OCI-LY7 (cell line): ENCODE measurements at places on chromosomes 3 and 15. TPM values are rescaled to one million over a fixed set of nuclear protein-coding genes. Genes with fewer than 3 reads are reported as not detected.

The NECTIN3 gene
- not detected in 2 replicates for total RNA-seq

The CAV3 gene
- not detected in 2 replicates for total RNA-seq

- no peak for DNase-seq
Observed at GRCh38 chr15:80902298-80902801, 87.3 kb downstream of the MESD start.

DNA sequence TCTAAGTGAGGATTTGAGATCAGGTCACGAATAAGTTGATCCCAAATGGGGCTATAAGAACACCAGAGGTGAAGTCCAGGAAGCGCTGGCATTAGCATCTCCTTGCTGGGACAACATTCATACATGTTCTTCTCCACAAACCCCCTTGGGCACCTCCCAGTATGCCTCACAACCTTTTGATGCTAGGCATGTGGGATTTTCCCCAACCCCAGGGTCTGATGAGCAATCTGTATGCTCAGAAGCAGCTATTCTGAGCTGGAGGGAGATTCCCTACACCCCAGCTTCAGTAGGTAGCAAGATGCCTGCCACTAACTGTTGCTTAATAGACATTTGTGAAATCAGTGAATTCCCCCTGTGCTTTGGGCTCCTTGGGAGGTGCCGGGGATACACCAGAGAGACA lies 32.2 kb downstream of the SLC6A11 start:
- DNase-seq: no peak

The SKOR1 gene
- total RNA-seq: 1.0 and 1.6 TPM in 2 replicates

The PDCD10 gene
- 77.9 and 84.4 TPM in 2 replicates for total RNA-seq

DNA sequence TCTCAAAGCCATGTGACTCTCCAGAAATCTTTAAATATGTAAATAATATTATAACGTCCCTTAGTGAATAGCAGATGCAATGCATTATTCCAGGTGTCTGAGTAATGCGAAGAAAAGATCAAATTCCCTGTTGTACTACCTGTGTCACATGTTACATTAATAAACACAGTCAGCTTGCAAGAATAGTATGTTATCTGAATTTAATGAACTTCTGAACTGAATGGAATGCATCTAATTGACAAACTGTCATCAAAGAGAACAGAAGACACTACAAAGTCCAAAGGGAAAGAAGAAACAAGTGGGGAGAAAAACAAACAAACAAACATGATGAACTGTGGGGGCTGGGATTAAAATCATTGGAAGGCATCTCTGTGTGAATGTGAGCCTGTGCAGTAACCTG lies 508.8 kb downstream of the LPP start:
- no peak for DNase-seq

- DNase-seq: no peak
Observed at GRCh38 chr15:82040862-82041261, 5.0 kb downstream of the MEX3B start.

The GOLGA6L10 gene
- total RNA-seq: 0.39 and 0.49 TPM in 2 replicates

DNA sequence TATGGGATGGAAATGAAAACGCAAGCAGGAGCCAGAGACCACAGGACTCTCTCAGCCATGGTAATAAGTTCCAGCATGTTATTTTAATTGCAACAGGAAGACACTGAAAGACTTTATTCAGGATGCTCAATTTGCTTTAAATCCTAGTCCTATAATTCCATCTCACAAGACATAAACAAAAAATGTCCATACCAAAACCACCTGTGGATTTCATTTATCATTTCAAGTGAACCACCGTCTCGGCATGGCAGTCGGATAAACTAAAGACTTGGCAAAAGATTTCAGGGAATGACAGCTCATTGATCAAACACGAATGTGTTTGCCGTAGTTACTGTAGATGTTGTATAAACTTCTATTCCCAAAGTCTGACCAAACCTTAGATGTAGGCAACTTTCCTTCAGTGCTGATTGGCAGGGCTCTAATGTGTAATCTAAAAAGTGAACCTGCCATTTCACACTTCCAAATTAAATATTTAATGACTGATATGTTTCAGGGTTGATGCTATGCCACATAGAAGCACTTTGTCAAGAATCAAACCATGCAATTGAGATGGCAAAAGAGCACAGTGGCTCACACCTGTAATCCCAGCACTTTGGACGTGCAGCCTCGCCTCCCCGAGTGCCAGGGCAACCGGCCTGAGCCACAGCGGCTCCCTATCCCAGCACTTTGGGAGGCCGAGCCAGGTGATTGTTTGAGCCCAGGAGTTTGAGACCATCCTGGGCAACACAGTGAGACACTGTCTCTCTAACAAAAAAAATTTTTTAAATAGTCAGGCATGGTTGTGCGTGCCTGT lies 331.7 kb downstream of the MAGI1 start:
- DNase-seq: no peak

The CGNL1 gene
- 0.04 TPM in 1 of 2 replicates, not detected in the other for total RNA-seq

DNA sequence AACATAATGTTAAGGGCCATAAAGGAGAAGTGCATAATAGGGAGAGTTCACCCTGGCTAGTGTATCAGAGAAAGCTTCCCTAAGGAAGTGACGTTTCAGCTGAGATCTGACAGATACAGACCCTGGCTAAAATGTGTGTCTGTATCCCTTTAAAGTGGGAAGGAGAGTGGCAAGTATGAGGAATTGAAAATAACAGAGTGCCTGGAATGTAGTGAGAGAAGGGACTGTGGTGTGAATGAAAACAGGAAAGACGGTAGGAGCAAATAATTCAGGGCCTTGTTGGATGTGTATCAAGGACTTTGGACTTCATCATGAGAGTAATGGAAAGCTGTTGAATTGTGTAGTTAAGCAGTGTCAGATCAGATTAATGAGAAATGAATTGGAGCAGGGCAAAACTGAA lies 30.5 kb downstream of the NEO1 start:
- no peak for DNase-seq

DNA sequence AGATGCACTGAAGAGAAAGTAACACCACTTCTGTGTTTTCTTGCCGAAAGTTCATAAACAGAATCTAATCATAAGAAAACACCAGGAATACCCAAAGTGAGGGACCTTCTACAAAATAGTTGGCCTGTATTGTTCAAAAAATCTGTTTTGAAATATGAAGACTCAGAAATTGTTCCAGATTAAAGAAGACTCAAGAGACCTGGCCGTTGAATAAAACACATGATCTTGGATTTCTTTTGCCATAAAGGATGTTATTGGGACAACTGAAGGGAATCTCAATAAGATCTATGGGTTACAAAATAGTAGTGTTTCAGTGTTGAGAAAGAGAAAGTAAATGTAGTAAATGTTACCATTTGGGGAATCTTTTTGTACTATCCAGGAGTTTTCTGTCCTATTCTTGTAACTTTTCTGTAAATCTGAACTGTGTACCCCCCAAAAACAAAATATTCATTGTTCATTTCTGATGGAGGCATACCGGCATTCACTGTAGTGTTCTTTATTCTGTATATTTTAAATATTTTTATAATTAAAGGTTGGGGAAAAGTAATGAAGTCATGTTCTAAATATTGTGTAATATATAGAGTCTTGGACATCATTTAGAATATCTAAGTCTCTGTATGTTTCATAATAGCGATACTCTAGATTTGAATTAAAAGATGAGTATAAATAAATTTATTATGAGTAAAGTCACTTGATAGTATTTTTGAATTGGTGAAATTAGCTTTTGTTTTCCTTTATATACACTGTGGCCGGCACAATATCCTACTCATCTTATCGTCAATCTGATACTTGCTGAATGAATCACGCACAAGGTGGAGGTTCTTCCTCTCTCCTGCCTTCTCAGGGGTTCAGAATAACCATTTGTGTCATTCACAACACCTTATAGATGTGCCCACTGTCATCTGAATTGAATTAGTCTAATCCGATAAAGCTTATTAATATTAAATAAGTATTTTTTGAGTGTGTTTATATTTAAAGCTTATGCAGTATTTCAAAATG lies 66.7 kb downstream of the TRAK1 start:
- DNase-seq: no peak

- no peak for DNase-seq
Observed at GRCh38 chr3:156600834-156601233, 45.9 kb upstream of the SSR3 start.

The CCDC54 gene
- total RNA-seq: not detected in 2 replicates

The STRC gene
- total RNA-seq: 1.5 and 1.8 TPM in 2 replicates

- DNase-seq: no peak
Observed at GRCh38 chr3:78861156-78861555, 906.6 kb downstream of the ROBO1 start.

DNA sequence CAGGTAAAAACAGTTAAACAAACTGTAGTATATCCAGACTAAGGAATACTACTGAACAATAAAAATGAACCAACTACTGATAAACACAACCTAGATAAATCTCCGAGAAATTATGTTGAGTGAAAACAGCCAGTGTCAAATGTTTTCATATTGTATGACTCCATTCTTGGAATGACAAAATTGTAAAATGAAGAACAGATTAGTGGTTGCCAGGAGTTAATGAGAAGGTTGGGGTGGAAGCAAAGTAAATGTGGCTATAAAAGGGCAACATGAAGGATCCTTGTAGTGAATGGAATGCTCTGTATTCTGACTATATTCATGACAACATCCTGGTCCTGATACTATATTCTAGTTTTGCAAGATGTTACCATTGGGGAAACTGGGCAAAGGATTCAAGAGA lies 27.5 kb upstream of the ACKR4 start:
- DNase-seq: no peak

- peak; percentile 53 for DNase-seq
Observed at GRCh38 chr3:10783360-10784351, 32.4 kb upstream of the SLC6A11 start.

- no peak for DNase-seq
Observed at GRCh38 chr3:46900007-46900292, 22.4 kb downstream of the PTH1R start.

GRCh38 chr3:165502707-165503106 lies 306.5 kb upstream of the SLITRK3 start:
- DNase-seq: no peak

GRCh38 chr3:37984596-37984995 lies 6.0 kb upstream of the VILL start:
- no peak for DNase-seq

DNA sequence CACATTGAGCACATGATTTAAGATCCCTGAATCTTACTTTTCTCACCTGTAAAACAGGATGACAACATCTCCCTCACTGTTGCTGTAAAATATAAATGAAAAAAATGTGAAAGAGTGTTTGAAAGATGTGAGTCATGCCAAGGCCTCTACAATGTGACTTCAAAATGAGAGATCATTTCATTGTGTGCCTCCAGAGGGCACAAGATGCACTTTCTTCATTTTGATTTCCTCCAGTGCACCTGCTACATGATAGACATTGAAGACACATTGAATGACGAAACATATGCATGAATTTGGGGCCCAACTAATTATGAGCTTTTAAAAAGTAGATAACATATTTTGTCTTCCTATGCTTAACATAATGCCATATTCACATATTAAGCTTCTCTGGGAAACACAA lies 170.3 kb downstream of the MOBP start:
- DNase-seq: no peak

DNA sequence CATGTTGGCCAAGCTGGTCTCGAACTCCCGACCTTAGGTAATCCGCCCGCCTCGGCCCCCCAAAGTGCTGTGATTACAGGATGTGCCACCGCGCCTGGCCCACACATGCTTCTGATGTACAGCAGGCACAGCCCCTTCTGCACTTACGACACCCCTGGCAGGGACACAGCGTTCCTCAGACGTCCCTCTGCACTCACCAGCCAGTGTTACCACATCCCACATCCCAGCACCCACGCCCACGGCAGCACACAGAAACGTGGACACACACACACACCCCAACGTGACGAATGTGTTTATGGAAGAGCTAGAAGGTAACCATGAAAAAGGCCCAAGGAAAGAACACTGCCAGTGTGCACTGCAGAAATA lies 576 bp upstream of the RPAP1 start:
- DNase-seq: no peak

The GP5 gene
- not detected in 2 replicates for total RNA-seq

The CCDC12 gene
- 107 and 116 TPM in 2 replicates for total RNA-seq

DNA sequence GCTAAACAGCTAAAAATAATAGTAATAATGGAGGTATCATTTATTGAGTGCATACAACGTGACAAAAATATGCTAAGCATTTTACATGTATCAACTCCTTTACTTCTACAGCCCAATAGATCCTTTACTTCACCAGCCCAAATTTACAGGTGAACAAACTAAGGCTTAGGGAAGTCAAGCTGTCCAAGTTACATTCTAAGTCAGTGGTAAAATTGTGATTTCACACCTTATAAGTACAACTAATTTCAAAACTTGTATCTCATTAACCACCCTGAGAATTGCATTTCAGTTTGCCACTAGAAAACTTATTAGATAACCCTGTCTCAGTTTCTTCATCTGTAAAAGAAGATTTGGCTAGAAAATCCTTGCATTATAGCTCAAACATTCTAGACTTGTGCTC lies 10.7 kb downstream of the SLC33A1 start:
- DNase-seq: no peak

- no peak for DNase-seq
Observed at GRCh38 chr3:111362381-111363009, 179.5 kb upstream of the CD96 start.

GRCh38 chr3:194736277-194736895 lies 50.7 kb downstream of the FAM43A start:
- peak; percentile 78 for DNase-seq

The NMD3 gene
- 53.1 and 55.2 TPM in 2 replicates for total RNA-seq

The GOLGA8J gene
- total RNA-seq: not detected in 2 replicates

DNA sequence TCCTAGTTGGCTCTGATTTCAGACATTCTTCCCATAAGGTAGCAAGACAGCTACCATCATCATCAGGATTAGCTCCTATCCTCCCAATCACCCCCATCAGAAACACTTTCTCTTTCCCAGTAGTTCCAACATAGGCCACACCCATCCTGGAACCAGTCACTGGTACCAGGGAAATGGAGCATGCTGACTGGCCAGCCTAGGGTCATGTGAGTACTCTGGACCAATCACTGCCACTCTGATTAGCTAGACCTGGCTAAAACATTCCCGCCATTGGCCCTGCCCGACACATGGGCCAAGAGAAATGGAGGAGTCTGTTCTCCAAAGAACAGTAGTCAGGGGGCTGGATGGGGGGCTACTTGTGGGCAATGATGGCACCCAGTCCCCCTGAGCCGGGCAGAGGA lies 12.4 kb downstream of the EFCC1 start:
- DNase-seq: no peak

DNA sequence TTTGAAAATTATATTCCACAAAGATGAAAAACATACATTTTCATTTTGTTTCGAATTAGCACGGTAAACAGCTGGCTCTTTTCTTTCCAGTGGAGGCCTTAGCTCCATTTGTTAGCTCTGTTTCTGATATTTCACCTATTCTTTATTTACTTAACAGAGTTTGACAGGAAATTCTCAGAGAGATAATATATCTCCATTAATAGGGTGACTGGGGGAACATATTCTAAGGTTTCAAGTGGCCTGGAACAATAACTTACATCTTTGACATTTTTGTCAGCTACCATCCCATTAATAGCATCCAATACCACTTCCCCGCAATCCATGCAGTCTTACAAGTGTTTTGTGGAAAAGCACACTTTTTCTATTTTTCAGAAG lies 577.6 kb upstream of the MDFIC2 start:
- no peak for DNase-seq

The AGTR1 gene
- not detected in 2 replicates for total RNA-seq

GRCh38 chr3:5729852-5730251 lies 542.3 kb downstream of the EDEM1 start:
- DNase-seq: peak; percentile 1

GRCh38 chr3:3177861-3178497 lies 1.5 kb downstream of the CRBN start:
- no peak for DNase-seq
